ENCODE measurements at places on chromosomes 3 and 15.

- no peak overlapping the region for H3K4me3 ChIP-seq
- no peak for DNase-seq
- H3K4me1 ChIP-seq: no peaks in the 10 kb centered on the region
- H3K27ac ChIP-seq: no peak overlapping the region
These were observed 1229.6 kb upstream of the ALCAM start for GRCh38 chr3:104137116-104137515.

- peaks cover 27% of the 10 kb centered on the region for H3K4me1 ChIP-seq
- no peak for DNase-seq
- H3K36me3 ChIP-seq: no peaks in the 10 kb centered on the region
These were observed 102.0 kb downstream of the SST start for GRCh38 chr3:187568171-187568570.

- H3K36me3 ChIP-seq: no peaks in the 10 kb centered on the region
- no peak overlapping the region for H3K27ac ChIP-seq
- DNase-seq: no peak
- peaks cover 9% of the 10 kb centered on the region for H3K4me1 ChIP-seq
- H3K27me3 ChIP-seq: no peaks in the 10 kb centered on the region
These were observed 76.2 kb upstream of the OXTR start for GRCh38 chr3:8845641-8846040.

DNA sequence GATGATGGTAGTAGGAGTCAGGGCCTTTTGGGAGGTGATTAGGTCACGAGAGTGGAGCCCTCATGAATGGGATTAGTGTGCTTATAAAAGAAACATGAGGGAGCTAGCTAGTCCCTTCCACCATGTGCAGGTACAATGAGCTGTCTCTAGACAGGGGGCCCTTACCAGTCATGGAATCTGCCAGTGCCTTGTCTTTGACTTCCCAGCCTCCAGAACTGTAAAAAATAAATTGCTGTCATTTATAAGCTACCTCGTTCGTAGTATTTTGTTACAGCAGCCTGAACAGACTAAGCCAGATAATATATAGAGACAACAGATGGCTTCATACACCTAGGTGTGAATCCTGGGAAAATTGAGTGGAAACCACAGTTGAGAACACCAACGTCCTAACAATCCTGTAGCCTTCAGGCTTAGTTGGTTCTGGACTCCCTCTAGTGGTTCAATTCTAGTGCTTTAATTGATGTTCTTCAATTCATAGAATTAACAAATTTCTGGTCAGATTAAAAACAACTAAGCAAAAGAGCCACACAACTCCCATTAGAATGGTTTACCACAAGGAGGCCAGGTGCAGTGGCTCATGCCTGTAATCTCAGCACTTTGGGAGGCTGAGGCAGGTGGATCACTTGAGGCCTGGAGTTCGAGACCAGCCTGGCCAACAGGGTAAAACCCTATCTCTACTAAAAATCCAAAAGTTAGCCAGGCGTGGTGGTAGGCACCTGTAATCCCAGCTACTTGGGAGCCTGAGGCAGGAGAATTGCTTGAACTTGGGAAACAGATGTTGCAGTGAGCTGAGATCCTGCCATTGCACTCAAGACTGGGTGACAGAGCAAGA lies 21.3 kb upstream of the GATM start:
- H3K36me3 ChIP-seq: no peaks in the 10 kb centered on the region
- H3K27ac ChIP-seq: no peak overlapping the region
- H3K4me3 ChIP-seq: no peak overlapping the region
- 0 out of 2 replicates have a peak, but pooled peaks cover 5% of the 10 kb centered on the region for H3K27me3 ChIP-seq
- H3K4me1 ChIP-seq: peaks cover 10% of the 10 kb centered on the region

GRCh38 chr15:98785807-98786621 lies 137.7 kb downstream of the IGF1R start:
- DNase-seq: peak; percentile 85
- H3K27me3 ChIP-seq: no peaks in the 10 kb centered on the region
- H3K36me3 ChIP-seq: no peaks in the 10 kb centered on the region
- H3K4me1 ChIP-seq: peaks cover 85% of the 10 kb centered on the region
- H3K4me3 ChIP-seq: no peak overlapping the region

Data from GM23338 (cell line).